ENCODE measurements at places on chromosomes 11 and 22. TPM values are rescaled to one million over a fixed set of nuclear protein-coding genes. Genes with fewer than 3 reads are reported as not detected.

TOB2 gene
- total RNA-seq = 10.1 TPM

TUB gene
- total RNA-seq = 12.6 TPM

SAA2 gene
- total RNA-seq = 0.08 TPM

NCAM1 gene
- 0.30 TPM for total RNA-seq

CD44 gene
- 449 TPM for total RNA-seq

GLYAT gene
- total RNA-seq = not detected

OR8A1 gene
- not detected for total RNA-seq

LIF gene
- total RNA-seq = 4.6 TPM

PCNX3 gene
- 10.5 TPM for total RNA-seq

SSTR3 gene
- not detected for total RNA-seq

OR4X1 gene
- not detected for total RNA-seq

MUC5AC gene
- total RNA-seq = not detected
